ENCODE measurements at places on chromosomes 7 and 10.

DNA sequence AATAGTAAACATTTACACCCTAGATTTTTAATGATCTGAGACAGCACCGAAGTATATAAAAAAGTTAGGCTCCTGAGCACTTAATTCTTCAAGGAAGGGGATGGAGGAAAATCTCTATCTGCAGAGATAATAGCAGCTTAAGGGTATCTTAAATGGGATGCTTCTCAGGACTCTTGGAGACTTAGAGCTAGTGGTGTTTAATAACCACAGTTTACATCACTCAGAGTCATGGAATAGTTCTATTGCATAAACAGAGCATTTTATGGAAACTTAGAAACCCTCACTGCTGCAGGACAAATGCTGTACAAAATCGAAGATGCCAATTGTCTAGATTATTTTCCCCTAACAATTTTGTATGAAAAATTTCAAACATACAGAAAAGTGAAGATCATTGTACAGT, 398.9 kb upstream of the GALNT17 start:
- no peak for DNase-seq

GRCh38 chr7:77858278-77858677, 59.7 kb downstream of the PHTF2 start:
- no peak for DNase-seq

DNA sequence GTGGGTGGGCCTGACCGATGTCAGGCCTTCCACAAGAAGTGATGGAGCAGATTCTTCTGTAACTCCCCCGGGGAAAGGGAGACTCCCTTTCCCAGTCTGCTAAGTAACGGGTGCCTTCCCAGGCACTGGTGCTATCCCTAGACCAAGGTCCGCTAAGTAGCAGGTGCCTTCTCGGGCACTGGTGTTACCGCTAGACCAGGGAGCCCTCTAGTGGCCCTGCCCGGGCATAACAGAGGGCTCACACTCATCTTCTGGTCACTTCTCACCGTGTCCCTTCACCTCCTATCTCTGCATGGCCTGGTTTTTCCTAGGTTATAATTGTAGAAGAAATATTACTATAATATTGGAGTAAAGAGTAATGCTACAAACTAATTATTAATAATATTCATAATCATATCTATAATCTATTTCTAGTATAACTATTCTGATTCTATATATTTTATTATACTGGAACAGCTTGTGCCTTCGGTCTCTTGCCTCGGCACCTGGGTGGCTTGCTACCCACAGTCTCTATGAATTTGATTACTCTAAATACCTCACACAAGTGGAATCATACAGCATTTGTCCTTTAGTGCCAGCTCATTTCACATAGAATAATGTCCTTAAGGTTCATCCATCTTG, 1378.7 kb downstream of the XPNPEP1 start:
- DNase-seq: no peak

- no peak for DNase-seq
These were observed 134.4 kb downstream of the NEURL1 start for GRCh38 chr10:103627893-103628292.

DNA sequence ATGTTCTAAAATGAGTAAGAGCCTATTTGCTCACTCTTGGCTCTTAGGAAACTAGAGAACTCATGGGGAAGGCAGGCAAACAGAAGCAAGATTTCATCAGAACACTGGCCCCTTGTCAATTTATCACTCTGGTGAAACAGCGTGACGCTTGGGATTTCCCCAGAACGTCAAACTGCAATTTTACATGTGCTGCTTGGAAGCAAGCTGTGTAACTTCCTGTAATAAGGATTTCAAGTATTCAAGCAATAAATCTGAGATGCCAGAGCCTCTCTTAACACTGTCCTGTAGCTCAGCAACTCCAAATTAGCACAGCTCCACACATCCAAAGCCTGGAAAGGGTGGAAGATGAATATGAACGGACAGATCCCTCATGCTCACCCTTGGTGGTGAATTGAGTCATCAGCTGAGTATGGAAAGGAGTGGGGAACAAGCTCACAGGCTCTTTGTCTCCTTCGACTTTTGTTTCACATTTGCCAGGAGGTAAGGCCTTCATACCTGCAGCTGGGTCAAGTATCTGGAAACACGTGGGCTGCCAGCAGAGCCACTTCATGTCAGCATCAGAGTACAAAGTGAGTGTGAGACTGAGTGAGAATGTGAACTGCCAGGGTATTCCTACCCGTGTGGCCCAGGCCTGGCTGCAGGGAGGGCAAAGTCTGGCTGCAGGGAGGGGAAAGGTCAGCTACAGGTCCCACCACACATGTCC, 140.4 kb upstream of the NAMPT start:
- DNase-seq: no peak

- no peak for DNase-seq
These were observed 119.3 kb downstream of the NRP1 start for GRCh38 chr10:33215154-33215553.

GRCh38 chr7:140159497-140159896, 17.3 kb downstream of the KDM7A start:
- DNase-seq: no peak
